GDM1 (cell line): ENCODE measurements at places on chromosomes 3 and 15.

GRCh38 chr3:198017090-198017489 lies 57.1 kb downstream of the LMLN start:
- no peak for DNase-seq

DNA sequence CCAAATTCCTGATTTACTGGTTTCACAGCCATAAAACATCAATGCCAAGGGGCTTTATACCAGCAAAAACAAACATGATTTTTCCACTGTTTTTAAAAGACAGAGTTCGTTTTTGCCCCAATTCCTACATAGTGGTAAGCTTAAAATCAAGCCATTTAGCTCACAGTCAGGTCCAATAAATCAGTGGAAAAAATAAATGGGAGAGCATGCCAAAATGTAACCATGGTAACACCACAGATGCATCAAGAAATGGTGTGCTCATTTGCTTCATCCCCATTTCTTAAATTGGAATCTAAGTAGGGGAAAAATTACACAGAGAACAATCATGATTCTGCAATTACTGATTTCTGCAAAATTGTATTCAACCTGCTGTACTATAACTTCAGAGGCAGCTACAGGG lies 418.8 kb downstream of the MAGI1 start:
- no peak for DNase-seq

GRCh38 chr3:72232331-72232730 lies 447.4 kb upstream of the PROK2 start:
- DNase-seq = no peak

DNA sequence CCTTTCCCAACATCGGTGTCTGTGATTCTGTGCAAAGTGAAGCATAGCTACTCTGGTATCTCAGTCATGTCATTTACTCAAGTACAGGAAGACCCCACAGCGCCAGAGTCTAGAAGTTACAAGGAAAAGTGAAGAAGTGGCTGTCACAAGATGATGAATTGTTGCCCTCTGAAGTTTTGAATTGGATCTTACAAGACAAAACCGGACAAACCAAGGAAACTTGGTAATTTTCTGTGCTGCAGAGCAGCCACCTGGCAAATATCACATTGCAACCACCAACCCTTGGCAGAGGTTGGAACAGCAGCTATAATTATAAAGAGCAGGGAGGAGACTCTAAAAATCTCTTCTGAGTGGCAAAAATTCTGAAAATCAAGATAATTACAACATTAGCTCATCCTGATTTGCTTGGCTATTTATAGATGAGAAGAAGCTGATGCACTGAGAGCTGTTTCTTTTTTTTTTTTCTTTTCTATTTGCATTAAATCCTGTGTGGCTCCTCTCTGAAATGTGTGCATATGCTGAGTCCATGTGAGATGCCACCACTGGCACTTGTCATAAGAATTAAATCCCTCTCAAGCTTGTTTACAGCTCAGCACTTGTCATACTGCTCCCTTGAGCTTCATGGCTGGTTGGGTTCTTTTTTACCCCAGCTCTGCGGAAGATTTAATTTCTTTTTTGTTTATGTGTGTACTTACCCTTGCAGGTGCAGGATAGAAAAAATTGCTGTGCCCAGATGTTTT lies 68.0 kb upstream of the MNS1 start:
- DNase-seq = no peak
